ENCODE measurements at places on chromosomes 7 and 10. TPM values are rescaled to one million over a fixed set of nuclear protein-coding genes. Genes with fewer than 3 reads are reported as not detected.

GRCh38 chr7:125363873-125364272 lies 434.2 kb upstream of the POT1 start:
- DNase-seq, result no peak

GRCh38 chr7:128427289-128427891 lies 17.6 kb upstream of the IMPDH1 start:
- DNase-seq, result no peak

DNA sequence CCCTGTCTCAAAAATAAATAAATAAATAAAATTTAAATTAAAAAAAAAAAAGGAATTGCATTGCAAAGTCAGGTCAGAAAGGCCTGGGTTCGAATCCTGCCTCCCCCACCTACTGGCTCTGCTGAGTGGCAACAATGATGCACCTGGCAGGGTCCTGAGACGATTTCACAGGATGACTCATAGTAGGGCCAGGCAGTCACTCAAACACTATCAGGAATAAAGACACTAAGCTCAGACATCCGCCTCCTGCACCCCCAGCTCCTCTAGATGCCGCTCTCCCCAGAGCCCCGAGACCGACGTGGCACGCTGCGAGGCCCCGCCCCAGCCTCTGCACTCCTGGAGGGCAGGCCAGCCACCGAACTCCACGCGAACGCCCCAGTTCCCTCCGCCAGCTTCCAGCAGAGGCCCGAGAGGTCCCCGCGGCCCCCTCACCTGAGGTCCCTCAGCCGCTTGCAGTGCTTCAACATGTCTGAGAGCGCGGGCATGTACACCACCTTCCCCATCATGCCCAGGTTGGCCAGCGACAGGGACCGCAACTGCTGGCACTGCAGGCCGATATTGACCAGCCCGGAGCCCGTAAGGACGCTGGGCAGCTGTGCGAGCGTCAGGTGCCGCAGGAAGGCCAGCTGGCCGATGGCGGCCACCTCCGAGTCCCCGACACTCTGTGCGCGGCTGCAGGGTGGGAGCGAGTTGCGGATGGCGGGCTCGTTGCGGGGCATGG lies 76.6 kb upstream of the TNRC18 start:
- DNase-seq, result peak; percentile 52

DNA sequence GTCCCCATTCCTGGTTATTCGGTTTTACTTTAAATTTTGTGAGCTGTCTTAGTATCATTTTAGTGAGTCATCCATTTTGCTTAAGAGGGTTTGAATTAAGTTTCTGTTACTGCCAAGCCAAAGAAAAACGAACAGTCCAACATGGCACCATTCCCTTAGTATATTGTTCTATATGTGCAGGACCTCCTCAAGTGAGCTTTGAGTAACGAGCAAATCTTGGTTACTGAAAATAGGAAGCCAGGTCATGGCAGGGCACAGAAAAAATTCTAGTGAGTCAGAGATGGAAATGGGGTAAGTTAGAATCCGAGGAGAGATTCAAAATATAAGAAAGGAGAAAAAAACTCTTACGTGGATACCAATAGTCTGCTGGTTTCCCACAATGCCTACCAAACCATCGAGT lies 292.9 kb downstream of the BAMBI start:
- peak; percentile 32 for DNase-seq

DNA sequence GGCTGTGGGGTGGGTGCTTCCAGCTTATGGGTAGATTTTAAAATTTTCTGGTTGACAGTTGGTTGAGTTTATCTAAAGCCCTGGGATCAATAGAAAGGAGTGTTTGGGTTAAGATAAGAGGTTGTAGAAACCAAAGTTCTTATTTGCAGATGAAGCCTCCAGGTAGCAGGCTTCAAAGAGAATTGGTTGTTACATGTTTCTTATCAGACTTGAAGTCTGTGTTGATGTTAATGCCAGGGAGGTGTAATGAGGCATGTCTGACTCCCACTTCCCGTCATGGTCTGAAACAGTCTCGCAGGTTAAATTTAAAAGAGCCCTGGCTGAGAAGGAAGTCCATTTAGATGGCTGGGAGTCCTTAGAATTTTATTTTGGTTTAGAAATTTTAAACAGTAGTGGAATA lies 165.2 kb upstream of the TMEM72 start:
- DNase-seq, result no peak

DNA sequence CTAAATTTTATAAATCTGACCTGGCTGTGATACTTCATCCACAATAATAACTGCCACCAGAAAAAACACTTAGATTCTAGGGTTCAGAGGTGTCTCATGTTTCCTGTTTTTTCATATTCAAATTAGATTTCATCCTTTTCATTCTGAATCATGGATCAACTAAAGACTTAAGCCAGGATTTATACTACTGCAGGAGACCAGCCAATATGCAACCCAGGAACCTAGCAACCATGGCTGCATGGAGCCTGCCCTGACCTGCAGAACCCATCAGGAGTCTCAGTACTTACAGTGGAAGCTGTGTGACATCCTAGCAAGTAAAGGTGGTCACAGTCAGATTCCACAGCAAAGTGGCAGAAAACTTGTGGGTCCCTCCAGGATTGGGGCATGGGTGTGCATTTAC lies 40.5 kb upstream of the RNF148 start:
- no peak for DNase-seq

- DNase-seq, result no peak
These were observed 6.3 kb upstream of the TBX20 start for GRCh38 chr7:35260246-35260645.

DNA sequence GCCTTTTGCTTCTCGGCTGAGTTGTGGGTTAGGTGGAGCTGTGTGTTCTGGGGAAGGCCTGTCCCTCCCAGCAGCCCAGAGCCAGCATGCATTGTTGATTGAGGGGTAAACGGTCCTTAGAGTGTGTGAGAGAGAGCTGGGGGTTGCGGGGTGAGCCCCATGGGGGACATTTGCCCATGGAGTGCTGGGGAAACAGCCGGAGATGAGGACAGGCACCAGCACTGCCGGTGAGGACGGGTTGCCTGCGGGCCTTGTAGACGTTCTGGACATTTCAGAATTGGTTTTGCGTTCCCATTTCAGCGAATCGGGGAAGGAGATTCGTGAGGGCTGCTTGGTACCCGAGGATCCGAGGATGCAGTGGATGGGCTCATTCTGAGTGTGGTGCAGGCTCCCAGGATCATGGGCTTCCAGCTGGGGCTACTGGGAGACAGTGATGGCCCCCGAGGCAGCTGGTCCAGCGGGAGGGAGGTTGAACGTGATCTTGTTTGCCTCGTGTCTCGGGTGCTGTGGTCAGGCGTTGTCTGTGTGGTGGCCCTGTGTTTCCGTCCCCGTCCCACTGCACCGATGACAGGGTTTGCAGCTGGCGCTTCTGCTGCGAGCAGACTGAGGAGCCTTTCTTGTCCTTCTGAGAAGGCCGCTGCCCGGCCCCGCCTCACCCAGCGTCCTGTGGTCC lies 113.9 kb downstream of the CYTH3 start:
- no peak for DNase-seq

DNA sequence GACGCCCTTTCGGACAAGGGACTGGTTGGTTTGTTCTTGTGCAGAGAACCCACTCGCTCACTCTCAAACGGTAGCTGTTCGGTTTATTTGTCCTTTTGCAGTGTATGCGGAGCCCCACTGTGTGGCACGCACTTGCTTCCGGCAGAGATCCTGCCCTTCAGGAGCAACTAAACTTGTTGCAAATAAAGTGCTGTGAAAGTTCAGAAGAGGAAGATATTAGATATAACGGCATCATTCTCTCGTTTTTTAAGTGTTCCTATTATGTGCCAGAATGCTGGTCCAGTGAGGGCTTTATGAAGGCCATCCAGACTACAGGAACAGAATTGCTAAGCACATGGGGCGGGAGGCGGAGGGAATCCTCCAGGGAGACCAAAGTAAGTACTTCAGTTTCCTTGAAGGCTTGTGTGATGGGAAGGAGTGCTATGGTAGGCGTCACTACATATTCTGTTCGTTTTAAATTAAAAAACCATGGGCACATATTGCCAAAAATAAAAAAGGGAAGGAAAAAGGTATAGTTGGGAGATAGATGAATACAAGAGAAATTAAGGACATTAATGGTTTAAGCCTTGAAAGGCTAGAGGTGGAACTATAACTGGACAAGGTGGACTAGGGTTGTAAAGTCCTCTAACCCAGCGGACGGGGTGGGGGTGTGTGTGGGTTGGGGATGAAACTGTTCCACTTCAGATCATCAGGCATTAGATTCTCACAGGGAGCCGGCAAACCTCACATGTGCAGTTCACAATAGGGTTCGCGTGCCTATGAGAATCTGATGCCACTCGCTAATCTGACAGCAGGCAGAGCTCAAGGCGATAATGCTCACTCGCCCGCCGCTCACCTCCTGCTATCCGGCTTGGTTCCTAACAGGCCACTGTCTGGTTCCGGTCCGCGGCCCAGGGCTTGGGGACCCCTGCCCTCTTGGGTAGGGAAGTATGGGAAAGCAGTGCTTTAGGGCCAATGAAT lies 704 bp upstream of the ERLIN1 start:
- peak; percentile 46 for DNase-seq

DNA sequence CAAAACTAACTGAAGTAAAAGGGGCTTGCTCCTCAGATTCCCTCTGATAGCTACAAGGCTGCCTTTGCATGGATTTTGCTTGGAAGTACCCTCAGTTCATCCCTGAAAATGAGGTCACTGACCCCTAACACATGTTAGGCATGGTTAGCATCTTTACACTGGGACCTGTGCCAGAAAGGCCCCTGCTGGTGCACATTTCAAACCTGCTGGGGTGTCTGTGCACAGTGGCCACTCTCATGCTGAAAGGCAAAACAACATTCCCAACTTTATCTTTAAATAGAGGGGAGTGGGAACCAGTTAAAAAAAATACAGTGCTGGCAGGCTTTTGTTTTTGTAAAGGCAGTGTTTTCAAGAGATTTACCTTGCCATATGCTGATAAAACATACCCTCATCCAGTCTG lies 99.1 kb downstream of the ANK3 start:
- no peak for DNase-seq

The DNAJB9 gene
- total RNA-seq, result 13.9 TPM

DNA sequence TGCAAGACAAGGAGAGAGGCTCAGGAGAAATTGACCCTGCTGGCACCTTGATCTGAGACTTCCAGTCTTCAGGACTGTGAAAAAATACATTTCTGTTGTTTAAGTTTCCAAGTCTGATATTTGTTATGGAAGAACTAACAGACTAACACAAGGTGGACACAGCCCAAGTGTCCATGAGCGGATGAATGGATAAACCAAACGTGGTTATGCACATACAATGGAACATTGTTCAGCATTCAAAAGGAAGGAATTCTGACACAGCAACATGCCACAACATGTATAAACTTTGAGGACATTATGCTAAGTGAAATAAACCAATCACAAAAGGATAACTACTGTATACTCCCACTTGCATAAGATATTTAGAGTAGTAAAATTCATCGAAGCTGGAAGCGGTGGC lies 76.5 kb downstream of the FAM13C start:
- no peak for DNase-seq

GRCh38 chr10:7389346-7389745 lies 21.5 kb downstream of the SFMBT2 start:
- no peak for DNase-seq

- no peak for DNase-seq
These were observed 215.5 kb downstream of the INHBA start for GRCh38 chr7:41487229-41487940.

DNA sequence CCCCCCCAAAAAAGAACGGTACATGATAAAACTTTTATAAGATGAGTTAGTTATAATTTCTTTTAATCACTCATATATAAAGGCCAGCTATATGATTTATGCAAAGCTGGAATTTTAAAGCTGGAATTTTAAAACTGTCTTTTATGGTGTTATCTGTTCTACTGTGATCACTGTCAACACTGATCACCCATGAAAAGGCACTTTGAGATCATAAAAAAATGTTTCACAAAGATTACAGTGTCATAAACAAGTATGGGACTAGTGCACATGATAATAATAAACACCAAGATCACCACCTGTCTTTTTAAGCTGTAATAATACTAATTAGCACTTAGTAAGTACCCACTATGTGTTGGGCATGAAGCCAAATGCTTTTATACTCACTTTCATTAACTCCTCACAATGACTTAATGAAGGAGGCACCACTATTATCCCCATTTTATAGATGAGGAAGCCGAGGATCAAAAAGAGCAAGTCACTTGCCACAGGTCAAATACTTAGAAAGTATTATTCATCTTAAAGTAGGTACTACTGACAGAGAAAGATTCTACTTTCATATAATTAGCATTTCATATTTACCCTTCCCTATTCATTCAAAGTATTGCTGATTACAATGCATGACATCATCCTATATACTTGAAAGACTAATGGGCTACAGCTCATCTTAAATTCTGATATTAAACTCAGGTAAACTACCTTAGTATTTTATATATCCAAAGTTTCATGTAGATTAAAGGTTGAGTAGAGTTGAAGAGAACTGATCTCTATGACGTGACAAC lies 8.3 kb upstream of the RHOBTB1 start:
- no peak for DNase-seq

The CCNY gene
- 36.1 TPM for total RNA-seq

DNA sequence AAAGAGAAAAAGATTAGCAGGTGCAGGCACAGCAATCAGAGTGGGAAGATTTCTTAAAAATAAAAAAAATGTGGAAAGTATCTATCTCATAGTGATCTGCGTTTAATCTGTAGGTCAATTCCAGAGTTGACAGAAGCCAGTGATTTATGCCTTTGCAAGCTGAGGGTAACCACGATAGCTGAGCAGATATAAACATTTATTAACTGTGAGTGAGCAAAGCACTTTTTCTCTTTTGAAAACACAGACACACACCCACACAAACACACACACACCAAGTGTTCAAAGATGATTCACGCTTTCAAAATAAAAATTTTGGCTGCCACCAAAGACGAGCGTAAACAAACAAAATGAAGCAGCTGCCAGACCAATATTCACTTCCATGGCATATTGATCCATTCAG lies 243.2 kb upstream of the SLC26A5 start:
- DNase-seq, result no peak

DNA sequence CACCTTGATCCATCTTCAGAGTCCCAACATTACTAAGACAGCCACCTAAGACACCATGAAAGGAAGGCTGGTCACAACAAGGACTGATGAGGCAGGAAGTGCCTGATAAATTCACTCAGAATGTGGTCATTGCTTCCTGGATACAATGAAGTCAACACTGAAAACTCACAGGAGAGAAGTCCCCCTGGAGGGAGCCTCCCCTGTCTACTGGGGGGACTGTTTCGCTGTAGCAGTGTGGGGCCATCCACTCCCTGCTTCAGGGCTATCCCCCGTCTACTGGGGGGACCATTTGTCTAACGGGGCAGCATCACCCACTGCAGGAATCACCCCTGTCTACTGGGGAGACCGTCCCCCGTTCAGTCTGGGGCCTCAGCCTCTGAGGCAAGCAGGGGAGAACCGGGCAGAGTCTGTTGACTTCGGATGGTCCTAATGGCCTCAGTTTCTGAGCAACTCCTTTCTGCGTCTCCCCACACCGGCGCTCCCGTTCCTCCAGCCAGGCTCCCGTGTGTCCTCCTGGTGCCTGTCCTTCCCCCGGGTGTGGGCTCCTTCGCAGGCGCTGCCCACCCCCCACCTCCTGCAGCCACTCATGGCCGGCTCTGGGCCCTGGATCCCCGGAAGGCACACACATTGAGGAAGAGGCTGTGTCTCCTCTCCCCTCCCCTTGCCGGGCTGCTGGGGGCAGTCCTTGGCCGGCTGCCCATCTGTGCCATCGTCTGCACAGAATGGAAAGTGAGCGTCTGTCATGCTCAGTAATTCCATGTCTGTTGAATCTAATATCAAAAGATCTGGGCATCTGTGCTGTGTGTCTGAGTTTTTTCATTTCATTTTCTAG lies 59.9 kb upstream of the DNAJB6 start:
- no peak for DNase-seq

The HYAL4 gene
- total RNA-seq, result not detected

The ZNF37A gene
- total RNA-seq, result 9.8 TPM

Measured in MG63 (cell line).